ENCODE measurements at places on chromosomes 7 and 10.

DNA sequence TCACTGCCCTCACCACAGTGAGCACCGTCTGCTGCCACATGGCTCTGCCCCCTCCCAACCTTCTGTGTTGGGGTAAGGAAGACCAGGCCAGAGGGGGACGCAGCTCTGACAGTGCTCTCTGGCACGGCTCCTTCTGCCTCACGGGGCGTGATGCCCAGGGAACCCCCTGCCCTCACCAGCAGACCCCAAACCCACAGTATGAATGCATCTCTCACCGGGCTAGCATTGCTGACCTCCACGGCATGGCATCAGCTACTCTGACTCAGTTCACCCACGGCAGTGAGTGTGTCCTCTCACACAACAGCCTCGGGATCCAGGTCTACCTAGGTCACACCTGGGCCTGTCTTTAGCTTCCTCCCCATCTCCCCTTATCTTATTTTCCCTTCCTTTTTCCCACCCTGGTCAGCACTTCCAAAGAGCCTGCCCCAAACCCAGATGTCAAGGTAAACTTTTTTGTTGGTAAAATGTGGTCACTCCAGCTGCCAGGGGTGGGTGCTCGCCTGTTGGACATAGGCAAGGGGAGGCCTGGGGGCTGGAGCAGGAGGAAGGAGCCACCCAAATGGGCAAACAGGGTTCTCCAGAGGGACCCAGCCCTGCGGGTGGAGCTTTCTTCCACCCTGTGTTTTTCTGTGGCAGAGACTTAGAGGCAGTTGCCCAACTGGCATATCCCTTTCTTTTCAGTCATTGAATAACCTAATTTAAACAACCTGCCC, 4.4 kb downstream of the CALML3 start:
- no peak for DNase-seq

DNA sequence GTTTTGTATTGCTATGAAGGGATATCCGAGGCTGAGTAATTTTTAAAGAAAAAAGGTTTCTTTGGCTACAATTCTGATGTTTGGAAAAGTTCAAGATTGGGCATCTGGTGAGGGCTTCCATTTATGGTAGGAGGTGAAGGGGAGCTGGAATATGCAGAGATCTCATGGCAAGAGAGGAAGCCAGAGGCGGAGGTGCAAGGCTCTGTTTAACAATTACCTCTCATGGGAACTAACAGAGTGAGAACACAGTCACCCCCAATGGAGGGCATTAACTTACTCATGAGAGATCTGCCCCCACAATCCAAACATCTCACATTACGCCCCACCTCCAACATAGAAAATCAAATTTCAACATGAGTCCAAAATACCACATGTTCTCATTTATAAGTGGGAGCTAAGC, 62.0 kb downstream of the AKR1D1 start:
- no peak for DNase-seq

GRCh38 chr7:33109758-33110238, 594 bp upstream of the RP9 start:
- no peak for DNase-seq

GRCh38 chr7:30330134-30331111, 46.0 kb downstream of the ZNRF2 start:
- no peak for DNase-seq

GRCh38 chr10:110113670-110114337, 93.6 kb upstream of the MXI1 start:
- no peak for DNase-seq

Data from hematopoietic multipotent progenitor cell (in vitro differentiated cells).